ENCODE measurements at places on chromosomes 2 and 18.

DNA sequence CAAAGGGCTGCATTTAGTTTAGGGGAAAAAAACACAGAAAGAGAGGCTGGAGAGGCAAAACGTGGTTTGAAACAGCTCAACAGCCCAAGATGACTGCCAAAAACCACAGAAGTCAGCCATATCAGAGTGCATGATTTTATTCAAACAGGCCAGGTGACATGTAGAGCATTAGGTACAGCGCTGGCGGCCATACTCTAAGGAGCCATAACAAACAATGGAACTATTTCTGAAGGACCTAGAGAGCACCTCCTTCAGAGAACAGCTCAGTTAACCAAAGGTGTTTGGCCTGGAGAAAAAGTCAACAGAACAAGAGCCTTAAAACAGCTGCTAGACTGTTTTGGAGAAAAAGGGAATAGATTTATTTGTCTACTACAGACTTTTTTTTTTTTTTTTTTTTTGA, 2.6 kb downstream of the THADA start:
- no peak for DNase-seq

DNA sequence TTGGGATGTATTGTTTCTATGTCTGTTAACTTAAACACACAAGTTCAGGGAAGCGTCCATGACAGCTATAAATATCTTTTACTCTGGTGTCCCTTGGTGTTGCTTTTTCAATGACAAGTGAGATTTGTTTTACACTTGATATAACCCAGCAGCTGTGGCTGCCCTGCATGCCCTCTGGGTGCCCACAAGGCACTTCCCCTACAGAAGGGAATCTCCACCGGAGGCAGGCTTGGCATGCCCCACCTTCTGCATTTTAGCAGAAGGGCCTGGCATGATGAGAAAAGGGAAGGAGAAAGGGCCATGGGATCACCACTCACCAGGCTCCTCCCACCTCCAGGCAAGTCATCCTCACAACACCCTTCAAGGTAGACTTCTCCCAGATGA, 68.7 kb downstream of the TMEM247 start:
- DNase-seq: no peak

DNA sequence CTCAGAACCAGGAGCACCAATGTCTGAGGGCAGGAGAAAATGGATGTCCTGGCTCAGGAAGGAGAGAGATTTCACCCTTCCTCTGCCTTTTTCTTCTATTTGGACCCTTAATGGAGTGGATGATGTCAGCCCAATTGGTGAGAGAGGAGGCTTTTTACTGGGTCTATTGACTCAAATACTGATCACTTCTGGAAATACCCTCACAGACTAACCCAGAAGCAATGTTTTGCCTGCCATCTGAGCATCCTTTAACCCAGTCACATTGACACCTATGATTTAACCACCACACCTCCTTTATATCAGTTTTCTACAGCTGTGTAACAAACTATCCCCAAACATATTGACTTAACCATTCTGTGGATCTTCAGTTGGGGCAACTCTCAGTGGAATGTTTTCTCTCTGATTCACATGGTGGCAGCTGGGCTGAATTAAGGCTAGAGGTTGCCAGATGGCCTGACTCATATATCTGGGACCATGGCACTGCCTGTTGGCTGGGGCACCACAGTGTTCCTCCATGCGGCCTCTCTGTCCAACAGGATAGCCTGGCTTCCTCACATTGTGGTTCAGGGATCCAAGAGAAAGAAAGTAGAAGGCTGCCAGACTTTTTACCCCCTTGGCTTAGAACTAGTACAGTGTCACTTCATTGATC, 18.2 kb upstream of the MBOAT2 start:
- DNase-seq: no peak

DNA sequence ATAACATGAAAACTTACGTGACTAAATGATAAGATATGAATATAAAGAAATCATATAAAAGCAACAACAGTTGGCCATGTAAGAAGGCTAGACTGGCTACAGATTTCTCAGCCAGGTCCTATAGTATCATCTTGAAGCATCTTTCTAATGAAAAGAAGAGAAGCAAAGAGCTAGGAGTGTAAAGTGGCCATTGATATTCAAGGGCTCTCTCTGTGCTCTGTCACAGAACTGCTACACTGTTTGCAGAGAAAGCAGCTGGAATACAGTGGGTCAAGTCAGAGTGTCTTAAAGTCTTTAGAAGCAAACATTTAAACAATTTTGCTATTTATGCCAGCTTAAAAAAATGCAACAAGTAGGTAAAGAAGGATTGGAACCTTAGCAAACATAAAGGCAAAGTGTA, 118.8 kb downstream of the SCN9A start:
- DNase-seq: no peak

DNA sequence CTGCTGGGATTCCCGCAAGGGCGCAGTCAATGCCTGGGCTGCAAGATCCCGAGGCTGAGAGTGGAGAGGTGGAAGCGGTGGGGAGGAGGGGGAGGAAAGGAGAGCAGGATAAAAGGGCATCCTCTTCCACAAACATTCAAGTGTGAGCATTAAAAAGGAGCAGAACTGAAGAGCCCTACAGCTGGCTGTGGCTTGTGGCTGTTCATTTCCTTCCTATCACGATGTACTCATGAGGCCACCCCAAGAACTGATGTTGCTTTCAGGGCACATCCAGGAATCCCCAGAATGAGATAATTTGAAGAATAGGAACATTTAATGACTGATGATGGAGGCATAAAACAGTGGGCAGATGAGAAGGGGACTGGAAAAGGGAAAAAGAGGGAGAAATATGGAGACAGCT, 230.8 kb upstream of the SMIM21 start:
- no peak for DNase-seq

GRCh38 chr2:74528600-74529356, 728 bp downstream of the AUP1 start:
- no peak for DNase-seq

- no peak for DNase-seq
These were observed 5.6 kb upstream of the SPATA3 start for GRCh38 chr2:230990131-230990898.

DNA sequence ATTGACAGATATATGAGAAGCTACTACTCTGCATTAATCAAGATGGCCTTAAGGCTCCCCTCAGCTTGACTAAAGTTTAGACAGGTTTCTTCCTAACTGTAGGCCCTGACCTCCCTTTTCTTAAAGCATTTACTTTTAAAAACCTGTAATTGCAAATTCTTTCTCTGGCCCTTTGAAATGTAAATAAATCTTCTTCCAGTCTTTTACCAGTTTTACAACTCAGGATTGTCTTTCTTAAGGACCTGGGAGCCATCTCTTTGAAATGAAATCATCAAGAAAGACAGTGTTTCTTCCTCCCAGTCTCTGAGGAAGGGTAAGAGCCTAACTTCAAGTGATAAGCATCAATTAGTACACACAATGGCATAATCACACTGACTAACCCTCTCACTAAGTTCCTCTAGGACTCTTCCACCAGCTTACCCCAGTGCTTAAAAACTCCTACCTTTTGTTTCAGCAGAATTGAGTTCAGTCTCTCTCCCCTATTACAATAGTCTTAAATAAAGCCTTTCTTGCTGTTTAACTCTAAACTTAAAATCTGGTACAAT, 58.7 kb upstream of the CDH20 start:
- no peak for DNase-seq

DNA sequence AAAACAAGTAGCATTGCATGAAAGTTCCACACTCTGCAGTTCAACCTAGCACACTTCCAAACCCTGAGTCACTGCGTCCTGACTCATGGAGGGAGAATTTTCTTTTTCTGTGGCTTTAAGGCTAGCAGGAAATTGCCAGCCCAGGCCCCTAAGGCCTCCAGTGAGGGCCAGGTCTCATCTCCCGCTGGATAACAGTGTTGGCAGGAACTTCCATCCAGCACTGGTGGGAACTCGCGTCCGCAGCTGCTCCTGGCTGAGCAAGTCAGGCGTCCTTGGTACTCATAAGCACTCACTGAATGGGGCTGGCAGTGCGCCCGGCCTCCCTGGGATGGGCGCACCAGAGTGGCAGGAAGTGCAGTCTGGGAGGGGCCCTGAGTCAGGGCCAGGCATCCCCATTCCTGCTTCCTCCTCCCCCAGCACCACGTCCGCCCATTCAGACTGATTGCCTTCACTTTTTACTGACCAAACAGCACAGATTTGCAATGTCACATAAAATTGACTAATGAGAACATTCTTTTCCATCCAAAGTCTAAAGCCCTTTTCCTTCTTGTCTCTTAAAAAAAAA, 14.3 kb downstream of the MALL start:
- no peak for DNase-seq

DNA sequence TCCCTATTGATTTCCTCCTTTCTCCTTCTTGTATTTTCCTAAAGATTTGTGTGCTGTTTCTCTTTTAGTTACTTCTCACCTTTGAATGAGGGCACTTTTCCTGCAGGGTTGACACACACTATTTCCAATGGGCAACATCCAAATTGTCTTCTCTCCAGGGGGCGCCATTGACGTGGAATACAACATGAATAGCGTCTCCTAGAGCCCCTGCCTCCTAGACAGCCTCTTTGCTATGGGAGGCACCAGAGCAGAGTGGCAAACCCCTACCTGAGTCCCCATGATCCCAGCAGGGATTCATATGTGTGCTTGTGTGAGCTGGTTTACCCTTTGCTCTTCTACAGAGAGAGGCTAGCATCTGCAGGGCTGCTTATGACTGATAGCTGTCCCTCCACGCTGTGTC, 61.3 kb upstream of the ITSN2 start:
- no peak for DNase-seq

DNA sequence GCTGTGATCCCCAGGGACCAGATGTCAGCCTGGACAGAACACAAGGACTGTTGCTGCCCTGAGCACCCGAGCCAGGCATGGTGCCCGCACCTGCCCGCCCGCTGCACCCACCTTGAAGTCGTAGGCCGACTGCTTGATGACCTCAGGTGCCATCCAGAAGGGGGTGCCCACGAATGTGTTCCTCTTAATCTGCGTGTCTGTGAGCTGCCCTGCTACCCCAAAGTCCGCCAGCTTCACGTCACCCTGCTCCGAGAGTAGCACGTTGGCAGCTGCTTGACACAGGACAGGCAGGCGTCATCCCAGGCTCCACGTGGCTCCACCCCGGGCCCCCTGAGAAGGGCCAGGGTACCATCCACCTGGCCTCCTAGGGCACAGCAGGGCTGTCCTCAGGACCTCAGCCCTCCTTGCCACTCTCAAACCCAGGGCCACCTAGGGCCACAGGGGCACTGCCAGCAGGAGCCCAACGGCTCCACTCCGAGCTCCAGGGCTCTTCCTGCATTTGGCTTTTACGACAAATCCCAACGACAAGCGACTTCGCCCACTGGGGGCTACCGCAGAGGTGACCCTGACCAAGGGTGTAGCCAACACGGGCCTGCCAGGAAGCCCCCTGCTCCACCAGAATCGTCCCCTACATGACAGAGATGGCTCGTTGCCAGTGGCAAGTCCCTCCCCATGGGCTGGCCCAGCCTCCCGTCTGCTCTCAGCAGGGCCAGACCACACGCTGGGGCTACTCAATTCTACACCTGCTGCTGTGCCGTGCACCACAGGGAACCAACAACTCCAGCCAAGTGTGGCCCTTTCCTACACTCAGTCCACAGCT, 9.0 kb downstream of the STK25 start:
- DNase-seq: no peak

DNA sequence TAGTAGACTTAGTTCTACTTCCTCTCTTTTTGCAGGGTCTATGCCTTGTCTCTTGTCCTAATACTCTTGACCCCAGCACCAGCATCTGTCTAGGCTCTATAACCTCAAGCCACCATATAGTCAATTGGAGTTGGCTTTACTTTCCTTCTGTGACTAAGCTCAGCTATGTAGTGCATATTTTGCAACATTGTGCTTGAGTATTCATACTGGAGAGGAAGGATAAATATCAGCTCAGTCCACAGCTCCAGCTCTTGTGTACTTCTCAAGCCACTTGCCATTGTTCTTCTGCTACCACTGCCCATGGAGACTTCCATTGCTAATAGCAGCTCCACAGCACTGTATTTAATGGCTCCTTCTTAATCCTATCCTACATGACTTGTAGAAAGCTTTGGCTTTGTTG, 35.5 kb upstream of the CD28 start:
- DNase-seq: no peak

GRCh38 chr2:210112871-210113270, 58.3 kb downstream of the KANSL1L start:
- DNase-seq: no peak

DNA sequence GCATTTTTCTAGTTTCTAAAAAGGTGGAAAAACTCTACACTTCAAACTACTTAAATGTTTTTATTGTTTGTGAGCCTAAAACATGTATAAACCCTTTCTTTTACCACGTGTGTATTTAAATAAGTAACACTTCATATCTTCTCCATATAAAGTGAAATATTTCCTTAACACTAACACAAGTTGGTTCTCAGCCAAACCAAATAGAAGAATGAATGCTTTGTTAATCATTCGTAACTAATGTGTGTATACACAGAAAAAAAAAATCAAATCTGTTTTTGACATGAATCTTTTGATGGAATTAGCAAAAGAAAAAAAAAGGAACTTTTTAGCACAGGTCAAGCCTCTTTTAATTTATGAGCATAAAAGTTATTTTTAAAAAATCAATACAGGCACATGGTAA, 89.3 kb downstream of the EHBP1 start:
- DNase-seq: no peak

GRCh38 chr18:78368726-78369125, 610.9 kb upstream of the SALL3 start:
- DNase-seq: no peak

DNA sequence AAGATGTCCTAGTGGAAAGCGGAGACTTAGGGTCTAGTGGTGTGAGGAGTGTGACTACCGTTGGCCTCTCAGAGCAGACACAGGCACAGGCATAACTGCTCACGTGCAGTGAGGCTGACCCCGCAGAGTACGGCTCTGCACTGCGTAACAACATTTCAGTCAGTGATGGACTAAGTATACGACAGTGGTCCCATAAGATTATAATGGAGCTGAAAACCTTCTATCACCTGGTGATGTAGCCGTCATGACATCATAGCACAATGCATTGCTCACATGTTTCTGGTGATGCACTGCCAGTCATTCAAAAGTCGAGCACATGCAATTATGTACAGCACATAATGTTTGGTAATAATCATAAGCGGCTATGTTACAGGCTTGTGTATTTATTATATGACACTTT, 179.6 kb downstream of the VAPA start:
- DNase-seq: no peak

DNA sequence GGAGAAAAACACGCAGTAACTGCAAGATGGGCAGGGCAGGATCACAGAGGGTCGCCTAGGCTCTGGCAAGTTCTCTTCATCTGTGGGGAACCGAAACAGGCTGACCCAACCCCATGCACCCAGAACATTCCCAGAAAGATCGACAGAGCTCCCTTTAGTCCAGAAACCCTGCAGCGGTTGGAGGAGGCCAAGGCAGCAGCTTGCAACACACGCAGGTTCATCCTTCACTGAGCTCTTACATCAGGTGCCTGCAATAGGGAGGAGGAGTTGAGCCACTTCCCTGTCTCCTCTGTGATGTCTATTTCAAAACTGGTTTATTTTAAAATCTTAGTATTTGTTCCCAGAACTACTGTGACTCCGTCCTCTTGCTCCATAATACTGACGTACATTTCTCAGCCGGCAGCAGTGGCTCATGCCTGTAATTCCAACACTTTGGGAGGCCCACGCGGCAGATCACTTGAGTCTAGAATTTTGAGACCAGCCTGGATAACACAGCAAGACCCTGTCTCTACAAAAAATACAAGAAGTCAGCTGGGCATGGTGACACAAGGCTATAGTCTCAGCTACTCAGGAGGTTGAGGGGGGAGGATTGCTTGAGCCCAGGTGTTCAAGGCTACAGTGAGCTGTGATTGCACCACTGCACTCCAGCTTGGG, 11.5 kb upstream of the SLC11A1 start:
- DNase-seq: no peak

- peak; percentile 73 for DNase-seq
These were observed 33.2 kb upstream of the FOSL2 start for GRCh38 chr2:28359222-28360057.

GRCh38 chr2:241564596-241565410, 6.3 kb downstream of the BOK start:
- no peak for DNase-seq
